Osteoblast (primary cell): ENCODE measurements at places on chromosomes 5 and 9. TPM values are rescaled to one million over a fixed set of nuclear protein-coding genes. Genes with fewer than 3 reads are reported as not detected.

The OGN gene
- 0.36 and 0.88 TPM in 2 replicates for total RNA-seq

The DMRT2 gene
- not detected in 2 replicates for total RNA-seq

The TLE1 gene
- total RNA-seq: 9.0 and 10.6 TPM in 2 replicates

The CKMT2 gene
- total RNA-seq: 0.88 and 1.4 TPM in 2 replicates

The FRMD3 gene
- total RNA-seq: 0.36 TPM in 1 of 2 replicates, not detected in the other

DNA sequence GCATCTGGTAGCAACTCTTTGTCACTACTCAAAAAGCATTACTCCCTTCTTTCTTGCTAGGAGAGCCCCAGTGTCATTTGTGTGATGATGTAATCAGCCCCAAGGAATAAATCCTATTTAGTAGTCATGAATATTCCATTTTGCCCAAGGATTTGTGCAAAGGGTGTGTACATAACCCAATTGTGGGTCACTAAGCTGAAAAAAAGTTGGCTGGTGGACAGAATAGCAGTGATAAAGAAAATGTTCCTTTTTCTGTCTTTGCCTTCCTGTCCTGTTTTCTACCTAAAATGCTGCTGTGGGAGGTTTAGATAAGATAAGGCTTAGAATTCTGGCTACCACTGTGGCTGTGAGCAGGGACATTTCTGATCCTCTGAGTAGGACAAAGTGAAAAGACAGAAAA lies 223.1 kb upstream of the ITGA1 start:
- no peaks in the 10 kb centered on the region for H3K36me3 ChIP-seq
- DNase-seq: no peak
- H3K27me3 ChIP-seq: no peaks in the 10 kb centered on the region
- H3K4me3 ChIP-seq: no peak overlapping the region
- no peak overlapping the region for H3K27ac ChIP-seq

GRCh38 chr9:99746406-99746805 lies 75.3 kb upstream of the NR4A3 start:
- H3K4me1 ChIP-seq: no peaks in the 10 kb centered on the region
- DNase-seq: no peak
- no peak overlapping the region for H3K27ac ChIP-seq
- no peaks in the 10 kb centered on the region for H3K36me3 ChIP-seq
- H3K4me3 ChIP-seq: no peak overlapping the region
- no peaks in the 10 kb centered on the region for H3K27me3 ChIP-seq

DNA sequence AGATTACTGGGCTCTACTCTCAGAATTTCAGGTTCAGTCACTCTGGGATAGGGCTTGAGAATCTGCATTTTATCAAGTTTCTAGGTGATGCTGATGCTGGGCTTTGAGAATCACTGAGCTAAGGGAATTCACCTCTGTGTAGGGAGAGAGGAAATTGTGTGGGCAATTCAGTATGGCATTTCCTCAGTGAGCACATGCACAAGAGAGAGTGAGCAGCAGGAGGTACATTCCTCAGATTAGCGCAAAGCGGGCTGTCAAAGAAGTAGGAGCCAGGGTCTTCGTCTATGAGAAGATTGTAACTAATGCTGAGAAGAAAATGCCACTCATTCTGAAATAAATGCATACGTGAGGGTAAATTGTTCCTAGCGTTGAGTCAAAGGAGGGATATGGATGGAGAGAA lies 175.9 kb downstream of the KIF4B start:
- no peaks in the 10 kb centered on the region for H3K36me3 ChIP-seq
- no peak for DNase-seq
- no peaks in the 10 kb centered on the region for H3K4me1 ChIP-seq
- H3K27me3 ChIP-seq: no peaks in the 10 kb centered on the region
- H3K4me3 ChIP-seq: no peak overlapping the region

DNA sequence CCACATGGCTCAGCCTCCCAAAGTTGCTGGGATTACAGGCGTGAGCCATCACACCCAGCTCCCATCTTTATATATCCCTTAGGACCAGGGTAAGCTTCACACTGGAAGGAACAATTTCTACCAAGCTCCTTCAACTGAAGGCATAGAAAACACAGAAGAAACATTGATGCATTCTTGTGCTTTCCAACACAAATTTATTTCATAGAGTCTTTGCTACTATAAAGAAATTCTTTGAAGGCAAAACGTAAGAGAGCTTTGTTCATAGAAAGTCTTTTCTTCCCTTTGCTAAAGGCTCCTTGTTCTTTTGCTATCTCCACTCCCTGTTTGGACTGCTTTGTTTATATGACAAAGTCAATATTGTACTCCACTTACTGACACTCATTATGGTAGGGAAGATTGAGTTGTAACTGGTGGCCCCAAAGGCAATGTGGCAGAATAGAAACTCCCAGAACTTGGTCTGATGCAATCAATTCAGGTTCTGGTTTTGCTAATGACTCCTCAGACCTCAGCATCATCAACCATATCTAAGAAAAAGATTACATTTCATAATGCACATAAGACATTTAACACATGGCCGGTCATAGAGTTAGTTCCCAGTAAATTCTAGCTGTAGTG lies 97.4 kb upstream of the CLINT1 start:
- no peaks in the 10 kb centered on the region for H3K4me1 ChIP-seq
- H3K27me3 ChIP-seq: peaks cover 4% of the 10 kb centered on the region
- no peaks in the 10 kb centered on the region for H3K36me3 ChIP-seq
- no peak for DNase-seq
- H3K4me3 ChIP-seq: no peak overlapping the region

GRCh38 chr5:133336121-133336968 lies 276.0 kb downstream of the FSTL4 start:
- H3K4me3 ChIP-seq: no peak overlapping the region
- no peaks in the 10 kb centered on the region for H3K4me1 ChIP-seq
- DNase-seq: no peak
- H3K36me3 ChIP-seq: no peaks in the 10 kb centered on the region
- H3K27me3 ChIP-seq: no peaks in the 10 kb centered on the region

DNA sequence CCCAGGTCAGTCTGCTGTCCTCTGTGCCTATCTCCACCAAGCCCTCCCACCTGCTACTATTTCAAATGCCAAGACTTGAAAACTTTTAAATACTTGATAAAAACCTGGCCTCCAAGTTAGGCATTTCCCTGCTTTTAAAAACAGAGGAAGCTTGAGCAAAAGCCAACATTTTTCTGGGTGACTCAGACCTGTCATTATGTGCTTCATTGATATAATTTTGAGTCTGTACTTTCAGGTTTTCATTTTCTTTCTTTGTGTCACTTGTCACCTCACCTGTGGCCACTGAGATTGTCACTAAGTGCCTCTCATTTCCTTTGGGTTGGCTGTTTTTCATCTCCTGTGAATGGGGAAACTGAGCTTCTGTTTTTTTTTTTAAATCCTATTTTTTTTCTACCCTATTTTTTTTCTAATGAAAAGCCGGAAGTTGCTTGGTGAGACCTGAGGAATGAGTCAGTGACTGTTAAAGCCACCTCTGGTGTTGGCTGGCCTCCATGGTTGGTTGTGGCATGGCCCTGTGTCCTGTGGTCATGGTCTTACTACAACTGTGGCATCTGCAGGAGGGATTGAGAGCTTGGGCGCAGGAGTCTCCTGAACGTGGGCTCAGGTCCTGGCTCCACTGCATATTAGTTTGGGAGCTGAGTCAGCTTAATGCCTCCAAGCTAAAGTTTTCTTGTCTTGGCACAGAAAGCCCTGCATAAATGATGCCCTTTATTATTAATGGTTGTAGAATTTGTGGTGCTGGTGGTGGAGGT lies 56.7 kb downstream of the ARHGAP26 start:
- peak overlapping the region; percentile 12 for H3K4me3 ChIP-seq
- H3K27ac ChIP-seq: peak overlapping the region; percentile 57
- no peaks in the 10 kb centered on the region for H3K27me3 ChIP-seq
- H3K36me3 ChIP-seq: no peaks in the 10 kb centered on the region
- DNase-seq: no peak
- H3K4me1 ChIP-seq: peaks cover 76% of the 10 kb centered on the region

- no peaks in the 10 kb centered on the region for H3K27me3 ChIP-seq
- no peak for DNase-seq
- peaks cover 9% of the 10 kb centered on the region for H3K4me1 ChIP-seq
- no peak overlapping the region for H3K4me3 ChIP-seq
Observed at GRCh38 chr5:125584140-125584520, 837.7 kb upstream of the ZNF608 start.

DNA sequence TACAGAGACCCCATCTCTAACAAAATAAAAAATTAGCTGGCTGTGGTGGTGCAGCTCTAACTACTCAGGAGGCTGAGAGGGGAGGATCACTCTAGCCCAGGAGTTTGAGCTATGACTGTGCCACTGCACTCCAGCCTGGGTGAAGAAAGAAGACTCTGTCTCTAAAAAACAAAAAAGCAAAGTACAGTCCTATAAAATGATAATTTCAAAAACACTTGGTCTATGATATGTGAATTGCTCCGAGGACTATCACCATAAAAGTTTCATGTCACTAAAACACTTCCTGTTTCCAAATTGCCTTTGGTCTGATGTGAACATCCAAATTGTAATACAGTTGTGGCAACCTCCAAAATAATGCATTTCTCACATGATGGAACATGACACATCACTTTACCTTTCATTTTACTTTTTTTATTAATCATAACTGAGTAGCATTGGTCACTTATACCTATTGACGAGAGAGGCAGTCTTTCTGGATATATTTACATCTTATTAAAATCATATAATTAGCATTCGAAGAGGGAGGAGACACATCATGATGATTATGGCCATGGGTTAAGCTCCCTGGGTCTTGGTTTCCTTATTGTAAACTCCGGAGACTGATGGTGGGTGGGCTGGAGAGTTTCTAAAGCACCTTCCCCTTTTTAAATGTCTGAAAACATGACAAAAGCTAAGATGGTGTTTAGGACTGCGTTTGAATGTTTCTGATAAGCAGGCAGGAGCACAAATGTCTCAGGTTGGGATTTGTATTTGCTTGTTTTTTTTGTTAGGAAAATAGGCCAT lies 25.8 kb upstream of the CD180 start:
- no peaks in the 10 kb centered on the region for H3K4me1 ChIP-seq
- H3K4me3 ChIP-seq: no peak overlapping the region
- no peaks in the 10 kb centered on the region for H3K36me3 ChIP-seq
- DNase-seq: no peak

DNA sequence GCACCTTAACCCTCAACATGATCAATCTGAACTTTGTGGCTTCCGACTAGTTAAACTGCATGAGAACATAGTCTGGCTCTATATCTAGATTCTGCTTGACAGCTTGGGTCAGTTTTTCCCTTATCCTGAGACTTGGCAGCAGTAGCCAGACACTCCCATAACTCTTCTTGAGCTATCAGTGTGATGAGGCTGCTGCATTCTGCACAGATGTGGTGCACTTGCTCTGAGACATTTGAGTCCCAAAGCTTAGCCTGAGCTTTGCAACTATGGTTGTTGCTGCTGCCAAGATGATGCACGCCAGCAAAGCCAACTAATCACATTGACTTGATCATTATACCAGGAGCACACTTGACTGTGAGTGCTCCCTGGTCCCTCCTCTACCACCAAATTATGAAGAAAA lies 36.2 kb downstream of the MOCS2 start:
- H3K4me3 ChIP-seq: no peak overlapping the region
- H3K36me3 ChIP-seq: peaks cover 8% of the 10 kb centered on the region
- H3K4me1 ChIP-seq: peaks cover 18% of the 10 kb centered on the region
- H3K27ac ChIP-seq: no peak overlapping the region

GRCh38 chr5:159671886-159672285 lies 244.4 kb upstream of the ADRA1B start:
- DNase-seq: no peak
- no peaks in the 10 kb centered on the region for H3K4me1 ChIP-seq
- H3K36me3 ChIP-seq: no peaks in the 10 kb centered on the region
- no peaks in the 10 kb centered on the region for H3K27me3 ChIP-seq
- H3K4me3 ChIP-seq: no peak overlapping the region

DNA sequence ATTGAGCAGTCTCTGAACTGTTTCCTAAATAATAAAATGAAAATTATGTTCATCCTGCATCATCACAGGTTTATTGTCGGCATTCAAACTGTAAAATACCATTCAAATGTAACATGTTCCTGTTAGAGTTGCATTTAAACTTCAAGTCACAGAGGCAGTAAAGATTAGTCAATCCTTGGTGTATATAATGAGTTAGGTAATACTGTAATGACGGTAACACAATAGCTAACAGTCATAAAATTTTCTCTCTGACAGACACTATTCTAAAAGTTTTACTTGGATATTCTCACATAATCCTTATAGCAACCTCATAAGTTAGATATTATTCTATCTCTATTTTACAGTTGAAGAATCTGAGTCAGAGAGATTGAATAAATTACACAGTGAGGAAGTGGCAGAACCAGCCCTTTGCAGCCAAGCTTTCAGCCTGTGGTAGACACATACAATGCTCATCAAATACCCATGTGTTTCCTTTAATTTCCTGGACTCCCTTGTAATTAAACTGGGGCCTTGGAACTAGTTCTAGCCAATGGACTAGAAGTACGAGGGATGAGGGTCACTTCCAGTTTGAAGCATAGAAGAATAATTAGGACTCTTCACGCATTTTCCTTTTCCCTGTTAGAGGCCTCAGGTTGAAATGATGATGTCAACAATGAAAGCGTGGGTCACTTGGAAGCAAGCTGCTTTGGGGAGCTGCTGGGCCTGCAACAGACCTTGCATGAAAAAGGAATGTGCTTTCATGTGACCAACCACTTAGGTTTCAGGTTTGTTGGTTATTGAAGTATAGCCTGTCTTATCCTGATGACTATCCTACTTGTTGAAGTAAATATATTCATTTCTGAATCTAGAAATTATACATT lies 12.3 kb upstream of the CAST start:
- peaks cover 3% of the 10 kb centered on the region for H3K4me1 ChIP-seq
- H3K36me3 ChIP-seq: no peaks in the 10 kb centered on the region
- no peaks in the 10 kb centered on the region for H3K27me3 ChIP-seq
- H3K27ac ChIP-seq: no peak overlapping the region
- no peak for DNase-seq
